NCI-H2227 treated with DMSO at 0.1 percent for 48 hours (cell line): ENCODE measurements at places on chromosomes 2 and 18.

DNA sequence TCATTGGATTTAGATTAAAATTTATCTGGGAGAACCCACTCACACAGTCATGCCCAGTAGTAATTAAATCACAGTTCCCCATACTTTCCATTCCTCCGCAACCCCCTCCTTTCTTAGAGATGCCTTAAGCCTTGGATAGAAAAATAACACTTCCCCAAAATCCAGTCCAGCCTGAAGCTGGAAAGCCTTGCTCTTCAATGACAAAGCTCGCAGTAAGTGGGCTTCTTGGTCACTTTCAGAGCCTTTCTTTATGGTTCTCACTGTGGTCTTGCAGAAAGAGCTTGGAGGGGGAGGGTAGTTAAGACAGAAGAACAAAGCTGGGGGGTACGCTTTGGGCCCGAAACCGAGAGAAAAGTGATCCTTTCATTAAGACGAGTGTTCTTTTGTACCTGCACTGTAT, 802.1 kb upstream of the POU3F3 start:
- DNase-seq: no peak

DNA sequence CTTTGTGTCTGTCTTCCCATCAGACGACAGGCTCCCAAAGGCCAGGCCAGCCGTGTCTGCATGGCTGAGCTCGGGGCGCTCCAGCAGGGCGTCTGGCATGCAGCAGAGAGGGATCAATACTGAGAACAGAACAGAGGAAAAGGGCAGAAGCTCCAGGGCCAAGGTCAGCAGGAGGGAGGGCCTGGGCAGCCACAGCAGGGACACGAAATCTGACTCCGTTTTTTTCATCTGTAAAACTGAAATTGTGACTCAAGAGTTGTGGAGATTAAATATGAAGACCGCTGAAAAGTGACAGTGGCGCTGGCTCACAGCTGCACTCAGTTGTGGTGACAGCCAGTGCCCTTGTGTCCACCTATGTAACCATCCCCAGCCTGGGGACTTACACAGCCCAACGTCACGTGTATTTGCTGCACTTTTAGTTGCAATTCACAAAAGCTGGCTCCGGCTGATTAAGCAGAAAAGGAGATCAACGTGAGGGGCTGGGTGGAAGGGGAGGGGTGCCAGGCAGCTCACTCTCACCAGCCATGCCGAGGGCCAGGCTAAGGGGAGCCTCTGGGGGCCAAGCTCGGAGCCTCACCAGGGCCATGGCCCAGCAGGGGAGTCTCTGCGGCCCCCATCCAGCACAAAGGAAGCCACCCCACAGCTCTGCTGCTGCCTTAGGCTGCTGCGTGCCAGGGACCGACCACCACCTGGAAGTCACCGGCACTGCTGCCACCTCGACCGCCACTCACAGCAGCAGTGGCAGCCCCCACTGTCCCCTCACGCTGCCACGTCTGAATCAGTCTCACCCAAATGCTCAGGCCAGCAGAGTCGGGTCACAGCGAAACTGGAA, 74.7 kb downstream of the EIPR1 start:
- DNase-seq: no peak

GRCh38 chr2:54967759-54968365, 82.4 kb downstream of the RTN4 start:
- no peak for DNase-seq

GRCh38 chr2:33786881-33787280, 187.8 kb upstream of the FAM98A start:
- no peak for DNase-seq

DNA sequence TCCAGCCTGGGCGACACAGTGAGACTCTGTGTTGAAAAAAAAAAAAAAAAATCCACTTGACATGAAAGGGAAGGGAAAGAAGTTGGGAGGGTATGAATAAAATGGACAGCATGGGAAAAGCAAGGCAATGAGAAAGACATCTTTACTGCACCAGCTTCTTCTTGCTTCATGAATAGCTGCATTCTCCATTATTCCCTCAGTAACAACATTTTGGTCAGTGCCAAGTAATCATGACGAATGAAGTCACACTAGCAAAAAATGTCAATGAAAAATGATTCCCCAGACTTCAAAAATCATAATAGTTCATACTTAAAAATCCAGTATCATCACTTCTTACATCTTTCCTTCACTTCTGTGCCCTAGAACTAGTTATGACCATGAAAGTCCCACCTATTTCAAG, 30.4 kb downstream of the ADAM17 start:
- no peak for DNase-seq

- no peak for DNase-seq
These were observed 128.9 kb upstream of the NOSTRIN start for GRCh38 chr2:168673265-168674189.

DNA sequence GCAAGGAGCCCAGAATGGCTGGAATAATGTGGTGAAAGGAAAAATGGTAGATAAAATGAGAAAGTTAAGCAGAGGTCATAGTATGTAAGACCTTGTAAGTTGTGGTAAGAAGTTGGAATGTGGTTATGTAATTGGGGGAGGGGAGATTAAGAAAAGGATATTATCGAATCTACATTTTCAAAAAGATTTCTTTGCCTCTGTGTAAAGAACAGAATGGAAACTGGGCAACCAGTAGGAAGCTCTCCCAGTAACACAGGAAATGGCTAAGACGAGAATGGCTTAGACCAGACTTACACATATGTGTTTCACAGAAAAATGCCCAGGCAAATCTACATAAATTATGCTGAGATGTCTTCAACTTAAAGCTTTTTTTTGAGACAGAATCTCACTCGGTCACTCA, 13.2 kb downstream of the MEMO1 start:
- DNase-seq: no peak

DNA sequence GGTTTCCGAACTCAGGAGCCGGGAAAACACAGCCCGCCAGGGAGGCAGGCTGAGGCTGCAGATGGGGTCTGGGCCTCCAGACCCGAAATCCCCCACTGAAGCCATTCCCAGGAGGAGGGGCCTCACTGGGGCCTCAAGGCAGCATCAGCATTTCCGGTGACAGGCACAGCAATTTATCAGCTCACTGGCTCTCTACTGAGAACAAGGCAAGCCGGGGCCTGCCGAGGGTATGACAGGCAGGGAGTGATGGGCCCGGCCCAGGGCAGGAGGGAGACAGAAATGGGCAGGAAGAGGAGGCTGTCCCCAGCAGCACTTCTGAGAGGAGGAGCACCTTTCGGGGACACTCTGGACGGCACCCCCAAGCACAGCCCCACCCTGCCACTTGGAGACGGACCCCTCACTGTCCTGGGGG, 12.5 kb downstream of the SDC1 start:
- DNase-seq: no peak

GRCh38 chr18:56560992-56561391, 77.4 kb downstream of the TXNL1 start:
- DNase-seq: no peak

GRCh38 chr18:31857526-31858106, 85.3 kb downstream of the TRAPPC8 start:
- no peak for DNase-seq

DNA sequence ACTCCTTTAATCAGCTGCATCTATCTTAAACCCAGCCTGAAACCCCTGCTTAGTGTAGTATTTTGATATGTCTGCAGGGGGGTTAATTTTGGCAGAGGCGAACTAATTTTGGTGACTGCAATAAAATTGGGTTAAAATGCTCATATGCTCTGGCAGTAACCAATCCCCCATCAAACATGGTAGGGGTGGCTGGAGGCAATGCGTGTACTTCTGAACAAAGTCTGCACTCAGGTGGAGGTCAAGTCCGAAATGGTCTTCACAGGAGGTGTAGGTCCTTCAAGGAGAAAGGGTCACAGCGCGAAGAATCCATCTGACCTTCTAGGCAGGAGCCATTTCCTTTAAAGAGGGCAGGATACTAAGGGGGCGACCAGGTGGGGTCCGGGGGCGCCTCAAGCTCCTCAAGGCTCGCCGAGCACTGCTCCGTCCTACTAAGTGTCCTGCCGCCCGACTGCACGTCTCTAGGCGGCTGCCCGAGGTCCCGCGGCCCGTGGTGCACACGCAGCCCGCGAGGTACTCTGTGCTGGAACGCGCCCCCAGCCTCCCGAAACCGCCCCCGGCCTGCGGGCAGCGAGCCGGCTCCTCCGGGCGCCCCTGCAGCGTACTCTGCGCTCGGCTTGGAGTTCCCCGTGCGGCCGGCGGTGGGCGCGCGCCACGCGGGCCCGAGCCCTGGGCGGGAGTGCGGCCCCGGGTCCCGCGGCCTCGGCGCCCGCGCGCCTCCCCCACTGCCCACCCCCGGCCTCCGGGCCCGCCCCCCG, 1.7 kb upstream of the LDLRAD4 start:
- DNase-seq: peak; percentile 7
